ENCODE measurements at places on chromosomes 6 and 20. TPM values are rescaled to one million over a fixed set of nuclear protein-coding genes. Genes with fewer than 3 reads are reported as not detected.

The ACTL10 gene
- total RNA-seq: 2.5 TPM

The TMEM151B gene
- total RNA-seq: not detected

The OLIG3 gene
- 0.74 TPM for total RNA-seq

GRCh38 chr6:109428889-109429477 lies 11.4 kb downstream of the PPIL6 start:
- peak; percentile 85 for DNase-seq

GRCh38 chr6:168300975-168301647 lies 18.5 kb downstream of the DACT2 start:
- DNase-seq: no peak

DNA sequence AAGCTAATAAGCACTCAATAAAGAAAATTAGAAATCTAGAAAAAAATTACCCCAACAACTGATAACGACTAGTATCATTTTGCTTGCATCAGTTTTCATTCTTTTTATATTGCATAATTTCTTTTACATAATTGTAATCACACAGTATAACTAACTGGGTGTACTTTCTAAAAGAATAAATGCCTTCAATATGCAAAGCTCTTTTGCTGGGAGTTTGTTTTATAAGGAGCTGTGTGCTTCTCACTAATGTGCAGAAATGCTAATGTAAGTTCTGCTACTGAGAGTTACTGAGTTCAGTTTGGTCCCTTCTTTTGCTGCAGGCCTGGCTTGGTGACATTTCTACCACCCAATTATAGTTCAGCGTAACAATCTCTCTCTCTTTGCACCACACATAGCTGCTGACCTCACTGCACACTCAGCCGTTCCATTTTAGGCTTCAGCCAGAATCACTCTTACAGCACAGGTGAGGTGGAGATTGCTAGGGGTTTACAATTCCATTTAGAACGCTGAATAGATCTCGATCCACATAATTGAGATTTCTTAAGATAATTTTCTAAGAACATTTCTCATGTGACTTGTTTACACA lies 20.9 kb upstream of the KLHL31 start:
- DNase-seq: no peak

GRCh38 chr6:15480525-15480924 lies 182.3 kb downstream of the DTNBP1 start:
- DNase-seq: no peak

Measured in fibroblast of the aortic adventitia (primary cell).